Bone marrow (tissue), 2 donors: ENCODE measurements at places on chromosomes 11 and 22.

DNA sequence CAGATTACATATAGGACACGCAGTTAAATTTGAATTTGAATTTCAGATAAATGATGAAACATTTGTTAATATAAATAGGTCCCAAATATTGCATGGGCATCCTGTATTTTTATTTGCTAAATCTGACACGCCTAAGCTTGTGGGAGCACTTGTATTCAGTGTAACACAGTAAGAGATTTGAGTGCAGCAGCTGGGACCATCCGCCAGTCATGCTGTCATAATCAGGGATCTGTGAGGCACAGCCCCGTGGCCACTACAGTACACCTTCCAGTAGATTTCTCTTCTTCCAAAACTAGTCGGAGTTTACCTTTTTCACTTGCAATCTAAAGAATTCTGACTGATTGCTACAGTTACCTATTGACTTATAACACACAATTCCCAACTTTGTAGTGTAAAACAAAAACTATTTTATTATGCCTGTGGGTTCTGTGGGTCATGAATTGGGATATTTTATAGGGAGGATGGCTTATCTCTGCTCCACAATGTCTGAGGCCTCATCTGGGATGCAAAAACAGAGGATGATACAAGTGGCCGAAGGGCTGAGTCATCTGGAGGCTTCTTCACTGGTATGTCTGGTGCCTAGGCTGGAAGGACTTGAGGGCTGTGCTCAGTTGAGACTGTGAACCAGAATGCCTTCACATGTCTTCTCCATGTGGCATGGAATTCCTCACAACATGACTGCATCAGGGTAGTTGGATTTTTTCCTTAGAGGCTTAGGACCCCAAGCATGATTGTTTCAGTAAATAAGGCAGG, 74.1 kb downstream of the PRSS23 start:
- DNase-seq = no peak

GRCh38 chr22:49157529-49158339, 669.9 kb downstream of the BRD1 start:
- no peak for DNase-seq

- no peak for DNase-seq
Measured at GRCh38 chr11:77468527-77468926, 5.4 kb downstream of the PAK1 start.

GRCh38 chr22:24094966-24095365, 83.9 kb downstream of the CABIN1 start:
- no peak for DNase-seq

- no peak for DNase-seq
Measured at GRCh38 chr22:27267145-27267544, 534.4 kb downstream of the MN1 start.

- no peak for DNase-seq
Measured at GRCh38 chr11:76850130-76850529, 10.6 kb upstream of the ACER3 start.

DNA sequence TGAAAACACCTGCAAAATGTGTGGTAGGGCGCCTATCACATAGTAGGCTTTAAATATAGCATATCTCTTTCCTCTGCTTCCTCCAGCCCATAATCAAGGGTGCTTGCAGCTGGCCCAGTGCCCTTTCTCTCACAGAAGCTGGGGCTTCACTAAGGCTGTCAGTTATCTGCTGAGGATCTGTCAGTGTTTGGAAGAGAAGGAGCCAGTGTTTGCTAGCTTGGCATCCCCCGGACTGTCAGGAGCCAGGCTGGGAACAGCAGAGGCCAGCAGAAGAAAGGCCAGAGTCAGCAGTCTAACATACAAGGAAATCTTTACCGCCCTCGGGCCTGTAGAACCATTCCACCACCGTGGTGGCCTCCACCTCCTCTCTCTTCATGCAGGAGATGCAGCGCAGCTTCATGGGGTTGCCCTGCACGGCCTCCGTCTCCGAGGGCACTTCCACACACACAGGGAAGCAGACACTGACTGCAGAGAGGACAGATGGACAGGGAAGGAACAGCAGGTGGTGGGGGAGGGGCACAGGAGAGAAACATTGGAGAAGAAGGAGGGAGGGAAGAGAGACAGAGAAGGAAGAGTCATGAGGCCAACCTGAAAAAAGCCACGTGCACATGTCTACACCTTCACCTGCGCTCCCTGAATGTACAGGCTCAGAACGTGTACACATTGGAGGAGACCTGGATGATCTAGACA, 9.0 kb downstream of the SCN3B start:
- DNase-seq = no peak

- DNase-seq = no peak
Measured at GRCh38 chr11:67449116-67449844, 3.2 kb downstream of the GPR152 start.

DNA sequence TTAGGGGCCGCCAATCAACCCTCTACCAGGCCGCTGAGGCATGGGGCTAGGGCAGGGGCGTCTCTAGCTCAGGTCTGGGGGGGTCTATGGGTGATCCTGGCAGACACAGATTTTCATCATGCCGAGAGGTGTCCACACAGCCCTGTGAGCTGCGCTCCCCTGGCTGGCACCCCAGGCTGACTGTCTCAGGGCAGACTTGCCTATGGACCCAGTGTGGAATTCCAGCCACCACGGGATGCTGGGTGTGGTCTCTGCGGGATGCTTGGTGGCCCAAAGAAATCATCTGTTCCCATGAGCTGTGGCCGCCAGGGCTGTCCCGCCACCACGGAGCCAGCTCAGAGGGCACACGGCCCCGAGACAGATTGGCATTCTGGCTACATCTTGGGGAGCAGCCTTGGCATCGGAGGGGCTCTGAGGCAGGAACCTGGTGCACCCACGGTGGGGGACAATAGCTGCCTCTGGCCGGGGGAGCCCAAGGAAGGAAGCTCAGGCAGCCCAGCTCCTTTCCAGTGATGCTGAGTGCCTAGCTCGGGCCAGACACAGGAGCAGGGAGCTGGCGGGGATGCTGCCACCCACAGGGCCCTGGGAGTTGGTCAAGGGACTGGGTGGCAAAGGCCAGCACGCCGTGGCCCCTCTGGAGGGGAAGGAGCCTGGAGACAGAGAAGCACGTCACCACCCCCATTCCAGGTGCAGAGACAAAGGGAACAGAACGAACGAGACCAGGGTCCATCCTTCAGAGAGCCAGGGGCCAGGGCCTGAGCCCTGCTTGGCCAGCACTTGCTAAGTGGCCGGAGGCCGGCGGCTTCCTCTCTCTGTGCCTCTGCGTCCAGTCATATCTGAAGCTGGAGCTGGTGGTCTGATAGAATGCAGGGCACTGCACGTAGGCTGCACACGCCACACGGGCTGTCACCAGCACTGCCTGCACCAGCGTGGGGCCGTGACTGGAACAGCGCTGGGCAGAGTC, 64.4 kb upstream of the FGF3 start:
- DNase-seq = no peak

GRCh38 chr22:21734540-21735199, 924 bp downstream of the YPEL1 start:
- no peak for DNase-seq

GRCh38 chr11:109735128-109735527, 313.1 kb downstream of the C11orf87 start:
- no peak for DNase-seq

DNA sequence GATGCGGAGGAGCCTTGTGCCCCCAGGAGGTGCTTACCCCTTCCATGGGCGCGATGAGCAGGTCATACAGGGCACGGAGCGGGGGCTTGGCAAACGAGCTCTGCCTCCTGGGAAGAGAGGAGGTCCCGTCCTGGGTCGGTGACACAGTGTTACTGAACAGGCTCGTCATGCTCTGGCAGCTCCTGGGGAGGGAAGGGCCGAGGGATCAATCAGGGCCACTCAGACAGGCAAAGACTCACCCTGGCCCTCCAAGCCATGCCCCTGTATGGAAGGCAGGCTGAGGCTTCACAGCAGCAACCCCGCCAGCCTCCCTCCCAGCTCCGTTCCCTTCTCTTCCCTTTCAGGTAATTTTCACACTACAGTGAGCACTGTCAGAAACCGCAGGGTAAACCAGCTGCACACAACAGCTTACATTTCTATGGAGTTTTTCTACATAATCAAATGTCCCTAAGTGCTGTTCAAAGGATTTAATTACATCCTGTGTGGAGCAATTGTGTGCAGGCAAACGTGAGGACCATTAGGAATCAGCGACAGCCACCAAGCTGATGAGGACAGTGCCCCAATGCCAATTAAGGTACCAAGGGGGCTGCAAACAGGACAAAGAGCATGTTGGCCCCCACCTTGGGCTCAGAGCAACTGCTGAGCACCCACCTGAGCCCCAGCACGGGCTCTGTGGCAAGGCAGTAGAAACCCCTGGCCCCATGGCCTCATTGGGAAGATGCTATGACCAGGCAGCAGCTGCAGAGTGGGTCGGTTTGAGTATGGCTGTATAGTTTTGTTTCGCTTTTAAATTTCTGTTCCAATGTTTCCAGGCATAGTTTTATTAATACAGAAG, 95.4 kb upstream of the PITPNB start:
- no peak for DNase-seq

DNA sequence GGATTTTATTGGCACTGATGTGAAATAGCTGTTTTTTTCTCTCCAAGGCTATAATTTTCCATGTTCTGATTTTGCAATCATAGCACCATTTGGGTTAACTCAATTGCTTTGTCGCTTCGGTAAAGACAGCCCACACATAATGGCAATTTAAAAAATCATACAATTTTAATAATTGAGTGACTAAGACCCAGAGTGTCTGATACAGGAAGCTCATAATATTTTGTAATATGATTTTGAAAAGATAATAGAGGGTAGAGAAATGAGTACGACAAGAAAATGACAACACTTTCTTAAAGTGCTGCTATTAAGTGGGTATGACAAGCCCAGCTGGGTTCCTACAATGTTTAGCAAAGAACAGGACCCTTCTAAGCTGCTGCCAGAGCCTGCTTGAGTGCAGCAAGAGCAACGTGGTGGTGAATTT, 439.1 kb downstream of the METTL15 start:
- DNase-seq = no peak

- DNase-seq = no peak
Measured at GRCh38 chr11:64568584-64569140, 22.4 kb upstream of the SLC22A12 start.

DNA sequence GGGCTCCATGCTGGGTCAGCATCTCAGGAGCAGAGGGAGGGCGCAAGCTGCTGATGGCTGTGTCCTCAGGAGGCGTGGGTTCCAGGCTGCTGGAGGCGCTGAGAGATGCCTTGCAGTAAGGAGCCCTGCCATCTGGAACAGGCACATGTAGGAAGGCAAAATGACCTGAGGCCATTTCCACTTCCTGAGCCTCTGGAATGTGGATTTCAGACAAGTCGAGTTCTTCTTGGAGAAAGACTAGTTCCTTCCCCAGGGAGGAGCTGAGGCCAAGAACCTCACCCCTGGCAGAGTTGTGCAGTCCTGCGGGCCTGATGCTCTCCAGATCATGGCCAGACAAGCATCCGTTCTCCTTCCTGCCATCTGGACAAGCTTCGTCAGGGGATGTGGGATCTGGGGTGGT, 19.3 kb downstream of the HPS4 start:
- DNase-seq = no peak

- DNase-seq = no peak
Measured at GRCh38 chr11:102516179-102516578, 14.4 kb downstream of the MMP7 start.

DNA sequence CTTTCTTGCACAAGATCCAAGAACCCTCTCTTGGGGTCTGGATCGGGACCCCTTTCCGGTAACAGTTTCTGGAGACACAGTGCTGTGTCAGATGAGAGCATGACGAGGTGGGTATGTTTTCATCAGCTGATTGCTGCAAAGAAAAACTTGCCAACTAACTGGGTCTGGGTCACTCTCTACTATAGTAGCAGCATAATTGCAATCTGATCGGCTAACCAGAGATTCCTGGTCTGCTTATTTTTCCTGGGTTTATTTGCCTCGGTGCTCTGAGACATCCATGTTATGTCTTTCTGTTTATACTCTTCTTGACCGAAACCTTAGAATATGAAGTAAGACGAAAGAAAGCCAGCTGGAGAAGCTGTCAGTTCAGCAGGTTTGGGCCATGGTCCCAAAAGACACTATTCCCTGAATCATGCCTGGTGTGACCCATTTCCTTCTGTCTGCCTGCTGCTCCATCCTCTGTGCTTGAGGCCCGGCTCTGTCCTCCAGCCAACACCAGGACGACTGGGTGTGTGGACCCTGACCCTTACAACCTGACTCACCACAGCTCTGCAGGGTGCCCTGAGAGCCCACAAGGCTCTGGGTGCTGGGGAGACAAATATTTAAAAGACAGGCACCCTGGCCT, 24.1 kb upstream of the CLMP start:
- no peak for DNase-seq

DNA sequence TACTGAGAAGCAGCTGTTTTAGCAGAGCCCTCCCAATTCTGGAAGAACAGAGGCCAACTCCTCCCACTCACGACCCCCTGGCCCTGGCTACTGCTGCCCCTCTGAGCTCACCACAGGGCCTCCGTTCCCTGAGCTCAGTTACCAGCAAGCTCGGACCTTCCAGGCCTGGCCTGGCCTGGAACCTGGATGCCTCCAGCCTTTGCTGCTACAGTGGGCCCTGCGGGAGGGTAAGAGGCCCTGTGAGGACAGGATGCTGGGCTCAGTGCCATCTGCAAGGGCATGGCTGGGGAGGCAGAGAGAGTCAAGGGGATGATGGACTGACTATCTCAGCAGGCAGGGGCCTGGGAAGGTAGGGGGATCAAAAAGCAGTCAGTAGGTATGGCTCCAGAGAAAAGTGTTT, 209.9 kb upstream of the NCAM1 start:
- no peak for DNase-seq

GRCh38 chr11:87901341-87901740, 273.9 kb downstream of the RAB38 start:
- no peak for DNase-seq
